ENCODE measurements at places on chromosomes 2 and 18.

DNA sequence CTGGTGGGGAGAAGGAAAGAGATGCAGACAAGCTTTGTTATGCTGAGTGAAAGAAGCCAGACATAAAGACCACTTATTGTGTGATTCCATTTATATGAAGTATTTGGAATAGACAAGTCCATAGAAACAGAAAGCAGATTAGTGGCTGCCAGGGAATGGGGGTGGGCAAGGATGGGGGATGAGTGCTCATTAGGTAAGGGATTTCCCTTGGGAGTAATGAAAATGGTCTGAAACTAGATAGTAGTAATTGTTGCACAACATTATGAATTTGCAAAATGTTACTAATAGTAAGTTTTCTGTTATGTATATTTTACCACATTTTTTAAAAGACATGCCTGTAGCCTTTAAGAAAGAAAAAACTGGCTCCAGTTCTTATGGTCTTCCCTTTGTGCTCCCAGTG, 154.9 kb downstream of the LNPK start:
- no peak for DNase-seq

- DNase-seq = no peak
Observed at GRCh38 chr2:140355511-140356090, 1575.4 kb upstream of the NXPH2 start.

DNA sequence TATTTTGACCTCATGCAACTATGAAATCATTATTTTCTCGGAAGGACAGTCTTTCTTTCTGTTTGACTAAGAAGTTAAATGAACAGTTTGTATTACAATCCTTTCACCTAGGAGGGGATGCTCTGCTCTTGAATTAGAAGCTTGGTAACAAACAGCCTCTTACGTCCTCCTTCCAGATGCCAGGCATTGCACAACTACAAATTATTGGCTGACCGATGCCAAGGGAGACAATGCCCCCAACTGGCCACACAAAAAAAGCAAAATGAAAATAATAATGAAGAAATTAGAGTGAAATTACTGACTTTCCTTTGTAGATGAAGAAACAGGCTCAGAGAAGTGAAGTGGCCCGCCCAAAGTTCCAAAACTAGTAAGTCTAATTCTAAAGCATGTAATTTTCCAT, 177.9 kb downstream of the CYRIA start:
- DNase-seq = no peak

DNA sequence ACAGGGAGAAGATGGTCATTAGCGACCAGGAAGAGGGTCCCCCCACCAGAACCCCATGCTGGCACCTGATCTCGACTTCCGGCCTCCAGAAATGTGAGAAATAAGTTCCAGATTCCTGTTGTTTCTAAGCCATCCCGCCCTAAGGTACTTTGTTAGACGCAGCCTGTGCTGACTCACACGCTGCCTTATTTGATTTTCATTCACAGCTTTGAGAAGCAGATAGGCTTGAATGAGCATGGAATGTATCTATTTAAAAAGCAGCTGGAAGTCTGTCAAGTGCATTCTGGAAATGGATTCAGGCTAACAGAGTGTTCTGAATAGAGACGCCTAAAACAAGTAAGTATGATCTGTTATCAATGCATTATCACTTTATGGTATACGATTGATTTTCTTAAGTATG, 8.3 kb upstream of the IL1R2 start:
- DNase-seq = no peak

DNA sequence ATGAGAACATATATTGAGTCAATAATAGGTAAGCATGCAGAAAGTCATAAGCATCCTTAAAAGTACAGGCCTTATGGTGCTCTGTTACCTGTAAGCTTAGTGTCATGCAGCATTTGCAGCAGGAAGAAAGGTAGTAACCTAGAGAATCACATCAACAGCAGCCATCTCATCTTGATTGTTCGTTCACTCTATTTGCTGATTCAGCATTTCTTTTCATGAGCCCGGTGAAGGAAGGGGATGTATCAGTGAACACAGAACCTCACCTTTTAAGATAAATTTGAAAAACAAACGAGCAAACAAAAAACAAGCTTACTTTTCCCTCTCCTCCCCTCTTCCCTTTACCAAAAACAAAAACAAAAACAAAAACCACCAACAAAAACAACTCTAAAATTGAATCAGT, 89.9 kb downstream of the MIB1 start:
- DNase-seq = no peak

- DNase-seq = no peak
Observed at GRCh38 chr2:159053161-159054031, 85.0 kb downstream of the TANC1 start.

- no peak for DNase-seq
Observed at GRCh38 chr2:33000986-33001385, 54.2 kb downstream of the LTBP1 start.

- no peak for DNase-seq
Observed at GRCh38 chr18:63979409-63979920, 9.6 kb downstream of the SERPINB8 start.

DNA sequence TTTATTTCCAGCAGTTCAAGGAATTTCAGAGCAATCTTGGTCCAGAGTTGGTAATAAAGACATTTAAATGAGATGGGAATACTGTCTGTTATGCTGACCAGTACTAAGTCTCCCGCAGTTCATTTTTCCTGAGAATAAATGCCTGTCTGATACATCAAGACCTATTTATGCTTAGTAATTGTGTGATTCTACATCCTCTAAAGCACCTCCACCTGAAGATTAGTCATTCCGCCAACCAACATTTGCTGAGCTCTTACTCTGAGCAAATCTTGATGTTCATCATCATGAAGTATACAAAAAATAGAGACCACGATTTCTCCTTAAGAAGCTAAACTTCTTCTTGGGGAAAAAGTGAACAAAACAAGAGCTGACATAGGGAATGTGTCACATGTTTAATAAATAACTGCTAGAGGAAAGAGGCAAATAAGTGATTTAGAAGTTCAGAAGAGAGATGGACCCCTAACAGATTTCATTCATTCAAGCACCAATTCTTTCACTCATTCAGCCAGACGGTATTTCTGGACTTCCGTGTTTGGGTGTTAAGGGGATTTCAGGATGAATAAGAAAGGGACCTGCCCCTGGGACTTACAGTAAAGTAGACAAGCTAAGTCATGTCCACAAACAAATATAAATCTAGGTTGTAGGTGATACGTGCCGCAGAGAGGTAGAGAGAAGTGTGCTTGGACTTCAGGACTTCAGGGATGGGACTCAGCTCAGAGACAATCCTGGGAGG, 34.2 kb upstream of the PPP4R1 start:
- no peak for DNase-seq

DNA sequence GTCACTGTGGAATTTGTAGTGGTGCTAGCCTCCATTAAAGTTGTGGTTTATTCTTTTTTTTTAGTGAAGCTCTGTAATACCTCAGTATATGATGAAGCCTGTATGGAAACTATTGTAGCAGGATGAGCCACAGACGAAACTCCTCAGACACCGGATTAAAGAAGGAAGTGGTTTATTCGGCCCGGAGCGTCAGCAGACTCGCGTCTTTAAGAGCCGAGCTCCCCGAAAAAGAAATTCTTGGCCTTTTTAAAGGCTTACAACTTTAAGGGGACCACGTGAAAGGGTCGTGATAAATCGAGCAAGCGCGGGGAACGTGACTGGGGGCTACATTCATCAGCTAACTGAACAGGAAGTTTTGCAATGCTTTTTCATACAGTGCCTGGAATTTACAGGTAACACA, 8.1 kb upstream of the CCL20 start:
- no peak for DNase-seq

DNA sequence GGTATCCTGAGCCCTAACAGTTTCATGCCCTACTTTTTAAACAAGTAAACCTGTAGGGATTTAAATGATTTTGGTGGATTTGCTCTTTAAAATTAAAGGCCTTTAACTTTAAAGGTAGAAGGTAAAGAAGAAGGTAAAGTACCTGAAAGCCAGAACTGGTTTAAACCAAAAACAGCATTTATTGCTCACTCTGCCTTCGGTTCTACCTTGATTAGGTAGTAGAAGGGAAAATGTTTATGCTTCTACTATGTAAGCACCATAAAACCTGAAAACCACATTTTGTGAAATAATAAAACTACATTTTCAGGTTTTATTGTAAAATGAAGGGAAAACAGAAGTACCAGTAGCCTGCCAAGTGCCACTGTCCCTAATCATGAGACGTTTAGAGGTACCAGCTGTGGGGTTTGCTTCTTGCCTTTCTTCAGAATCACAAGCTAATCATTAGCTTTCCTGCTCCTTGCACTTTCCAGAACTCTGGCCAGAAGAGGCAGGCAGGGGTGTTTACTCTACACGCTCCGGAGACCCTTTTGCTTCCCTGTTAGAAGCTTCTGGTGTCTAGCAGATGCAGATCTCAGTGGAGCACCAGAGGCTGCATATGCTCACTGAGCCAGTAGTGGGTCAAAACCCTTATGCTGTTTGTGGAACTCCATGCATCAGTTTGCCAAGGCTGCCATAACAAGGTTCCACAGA, 33.3 kb downstream of the RPIA start:
- DNase-seq = no peak

GRCh38 chr2:53752385-53752784, 15.2 kb upstream of the CHAC2 start:
- no peak for DNase-seq

DNA sequence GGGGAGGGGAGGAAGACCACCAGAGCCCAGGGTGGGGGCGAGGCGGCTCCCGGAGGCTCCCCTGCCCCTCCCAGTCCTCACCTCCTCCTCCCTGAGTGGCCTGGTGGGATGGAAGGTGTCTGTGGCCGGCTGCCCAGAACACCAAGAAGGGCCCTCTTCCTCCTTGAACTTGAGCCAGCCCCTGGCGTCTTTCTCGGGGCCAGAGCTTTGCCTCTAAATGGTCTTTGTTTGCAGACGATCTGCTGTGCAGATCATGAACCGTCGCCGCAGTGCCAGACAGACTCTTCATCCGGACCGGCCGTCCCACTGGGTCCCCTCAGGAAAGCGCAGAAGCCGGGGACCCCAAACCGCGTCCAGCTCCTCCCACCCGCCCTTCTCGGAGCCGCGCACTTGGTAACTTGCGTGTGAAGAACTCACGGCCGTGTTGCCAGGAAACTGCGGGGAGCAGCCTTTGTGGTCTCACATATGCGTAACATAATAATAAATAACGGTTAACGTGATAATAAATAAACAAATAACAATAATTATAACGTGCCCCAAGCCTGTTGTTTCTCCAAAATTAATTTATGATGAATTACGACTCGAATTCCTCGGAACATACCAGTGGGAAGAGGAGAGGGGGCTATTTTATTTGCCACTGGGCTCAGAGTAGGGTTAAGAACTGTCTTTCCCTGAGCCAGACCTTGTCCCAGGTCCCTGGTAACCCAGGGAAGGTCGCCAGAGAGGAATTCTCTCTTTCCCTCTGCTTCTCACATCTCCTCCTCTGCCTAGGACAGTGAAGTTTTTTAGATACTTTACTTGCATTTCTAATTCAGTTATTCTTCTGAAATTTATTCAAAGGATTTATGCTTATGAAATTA, 41.0 kb downstream of the PTGR3 start:
- DNase-seq = no peak

DNA sequence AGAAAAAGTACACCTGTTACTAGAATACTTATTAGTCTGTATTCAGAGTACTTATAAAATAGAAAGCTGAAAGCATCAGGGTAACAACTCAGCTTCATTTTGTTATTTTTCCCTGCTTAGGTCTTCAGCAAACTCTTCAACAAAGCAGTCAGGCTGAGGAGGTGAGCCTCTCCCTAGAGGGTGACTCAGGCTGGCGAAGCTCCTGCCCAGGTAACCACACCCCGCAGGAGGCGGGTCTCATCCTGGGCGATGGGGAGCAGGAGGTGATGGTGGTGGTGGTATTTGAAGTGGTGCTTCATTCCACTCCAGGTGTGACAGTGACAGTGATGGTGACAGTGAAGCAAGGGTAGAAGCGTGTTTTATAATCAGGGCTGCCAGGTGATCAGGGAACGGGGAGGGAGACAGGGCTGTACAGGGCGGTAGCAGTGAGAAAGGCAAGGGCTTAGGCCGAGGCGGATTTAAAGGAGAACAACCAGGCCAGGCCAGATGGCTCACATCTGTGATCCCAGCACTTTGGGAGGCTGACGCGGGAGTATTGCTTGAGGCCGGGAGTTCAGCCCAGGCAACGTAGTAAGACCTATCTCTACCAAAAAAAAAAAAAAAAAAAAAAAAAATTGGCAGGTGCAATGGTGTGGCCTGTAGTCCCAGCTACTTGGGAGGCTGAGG, 127.1 kb downstream of the SOCS6 start:
- no peak for DNase-seq

GRCh38 chr18:34529358-34530335, 180.5 kb upstream of the DTNA start:
- DNase-seq = no peak

GRCh38 chr2:19630921-19631320, 270.9 kb downstream of the TTC32 start:
- DNase-seq = no peak

DNA sequence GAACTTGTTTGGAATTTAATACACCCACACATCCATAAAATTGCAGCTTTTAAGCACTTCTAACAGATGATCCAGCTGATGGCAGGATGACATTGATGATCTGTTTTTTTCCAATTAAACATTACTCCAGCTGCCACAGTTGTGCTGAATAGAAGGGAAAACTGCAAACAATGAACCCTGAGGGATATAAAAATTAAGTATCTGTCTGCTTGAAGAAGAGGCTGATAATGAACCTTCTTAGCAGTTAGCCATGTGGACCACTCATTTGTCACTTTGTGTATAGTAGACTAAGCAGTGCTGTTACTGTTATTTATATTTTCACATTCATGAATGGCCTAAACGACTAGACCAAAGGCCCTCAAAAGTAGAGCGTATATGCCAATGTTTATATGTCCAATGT, 1201.0 kb upstream of the LRRTM1 start:
- DNase-seq = no peak

GRCh38 chr2:231884438-231885140, 41.6 kb downstream of the NPPC start:
- no peak for DNase-seq

GRCh38 chr18:74251297-74252038, 40.3 kb downstream of the CYB5A start:
- no peak for DNase-seq

GRCh38 chr18:76565238-76566173, 70.5 kb upstream of the ZNF516 start:
- DNase-seq = no peak

- DNase-seq = no peak
Observed at GRCh38 chr2:222982909-222983265, 69.1 kb upstream of the KCNE4 start.

DNA sequence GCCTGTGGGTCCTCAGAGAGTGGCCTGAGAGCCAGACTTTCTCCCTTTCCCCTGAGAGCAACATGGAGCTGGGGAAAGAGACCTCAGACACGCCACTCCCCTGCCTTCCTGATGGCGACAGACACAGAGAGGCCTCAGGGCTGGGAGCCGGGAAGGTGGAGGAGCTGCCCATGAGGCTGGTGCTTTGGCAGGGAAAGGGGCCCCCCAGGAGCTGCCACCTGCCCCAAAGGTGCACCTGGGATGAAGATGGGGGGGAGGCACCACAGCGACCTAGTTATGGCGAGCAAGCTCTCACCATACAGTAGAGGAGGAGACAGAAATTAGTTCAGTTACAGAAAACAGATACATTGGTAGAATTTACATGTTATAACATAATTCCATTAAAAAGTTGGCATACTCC, 80.7 kb upstream of the PXDN start:
- DNase-seq = no peak

All from stimulated activated CD8-positive, alpha-beta memory T cell treated with anti-CD3 and anti-CD28 coated beads, Interleukin-7, amount 100 ng/mL, for 1 hour (primary cell).